Activated naive CD4-positive, alpha-beta T cell treated with anti-CD3 and anti-CD28 coated beads, Interleukin-2, amount 10 ng/mL, durations not matched to agents 7 days and 5 days (primary cell): ENCODE measurements at places on chromosomes 3 and 15.

DNA sequence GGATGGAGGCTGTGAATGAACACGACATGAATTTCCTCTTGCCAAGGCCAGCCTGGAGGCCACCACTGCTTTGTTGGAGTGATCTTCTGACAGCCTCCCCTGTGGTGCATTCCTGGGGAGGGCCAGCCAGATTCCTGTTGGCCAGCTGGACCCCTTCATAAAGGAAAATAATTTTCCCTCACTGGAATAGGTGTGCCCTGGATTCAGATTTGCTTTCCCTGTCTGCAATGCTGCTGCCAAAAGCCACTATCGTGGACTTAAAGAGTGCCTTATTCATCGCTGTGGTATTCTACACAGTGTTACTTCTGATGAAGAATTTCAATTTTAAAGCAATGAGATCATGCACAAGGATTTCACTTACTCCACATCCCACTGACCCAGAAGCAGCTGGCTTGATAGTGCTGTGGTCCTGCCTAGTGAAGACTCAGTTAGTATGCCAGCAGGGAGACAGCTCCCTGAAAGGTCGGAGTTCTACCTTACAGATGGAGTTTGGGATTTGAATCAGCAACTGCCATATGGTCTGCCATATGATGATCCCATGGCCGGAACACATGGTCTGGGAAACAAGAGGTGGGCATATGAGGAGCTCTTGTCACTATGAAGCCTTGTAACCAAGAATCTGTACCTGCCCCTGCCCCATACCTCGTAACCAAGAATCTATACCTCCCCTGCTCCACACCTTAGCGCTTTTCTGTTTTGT, 145.2 kb downstream of the KLF13 start:
- H3K4me3 ChIP-seq = no peak overlapping the region
- H3K4me1 ChIP-seq = peaks cover 47% of the 10 kb centered on the region
- peaks cover 15% of the 10 kb centered on the region for H3K36me3 ChIP-seq
- H3K27ac ChIP-seq = peak overlapping the region; percentile 91
- peaks cover 6% of the 10 kb centered on the region for H3K27me3 ChIP-seq

DNA sequence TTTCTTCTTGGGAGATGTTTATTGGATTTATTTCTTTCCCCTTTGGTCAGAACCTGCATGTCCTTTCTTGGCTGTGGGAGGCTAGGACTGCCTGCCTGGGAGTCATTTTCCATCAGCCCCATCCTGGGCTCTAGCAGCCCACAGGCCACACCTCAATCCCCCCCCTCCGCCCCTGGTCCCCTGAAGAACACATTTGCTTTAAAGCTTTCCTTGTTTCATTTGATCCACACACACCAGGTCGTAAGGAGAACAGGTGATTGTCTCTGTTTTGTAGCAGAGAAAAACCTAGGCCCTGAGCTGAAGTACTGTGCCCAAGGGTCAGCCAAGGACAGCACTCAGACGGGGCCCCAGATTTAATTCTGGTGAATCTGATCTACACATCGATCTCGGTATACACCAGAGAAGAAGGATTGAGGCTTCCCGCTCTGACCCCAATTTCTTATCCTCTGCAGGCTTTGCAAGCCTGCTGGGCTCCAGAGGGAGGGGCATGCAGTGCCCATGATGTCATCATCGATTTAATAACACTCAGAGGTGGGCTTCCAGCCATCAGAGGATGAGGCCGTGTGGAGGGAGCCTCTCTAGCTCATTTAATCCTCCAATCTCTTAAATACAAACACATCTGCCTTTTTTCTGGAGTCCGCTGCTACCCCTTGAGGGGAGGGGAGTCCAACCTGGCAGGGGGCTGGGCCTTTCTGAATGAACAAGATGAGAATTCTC, 1.7 kb upstream of the CLN6 start:
- H3K27ac ChIP-seq = no peak overlapping the region
- H3K4me1 ChIP-seq = peaks cover 35% of the 10 kb centered on the region
- peaks cover 6% of the 10 kb centered on the region for H3K36me3 ChIP-seq
- DNase-seq = no peak
- peak overlapping the region; percentile 35 for H3K4me3 ChIP-seq

DNA sequence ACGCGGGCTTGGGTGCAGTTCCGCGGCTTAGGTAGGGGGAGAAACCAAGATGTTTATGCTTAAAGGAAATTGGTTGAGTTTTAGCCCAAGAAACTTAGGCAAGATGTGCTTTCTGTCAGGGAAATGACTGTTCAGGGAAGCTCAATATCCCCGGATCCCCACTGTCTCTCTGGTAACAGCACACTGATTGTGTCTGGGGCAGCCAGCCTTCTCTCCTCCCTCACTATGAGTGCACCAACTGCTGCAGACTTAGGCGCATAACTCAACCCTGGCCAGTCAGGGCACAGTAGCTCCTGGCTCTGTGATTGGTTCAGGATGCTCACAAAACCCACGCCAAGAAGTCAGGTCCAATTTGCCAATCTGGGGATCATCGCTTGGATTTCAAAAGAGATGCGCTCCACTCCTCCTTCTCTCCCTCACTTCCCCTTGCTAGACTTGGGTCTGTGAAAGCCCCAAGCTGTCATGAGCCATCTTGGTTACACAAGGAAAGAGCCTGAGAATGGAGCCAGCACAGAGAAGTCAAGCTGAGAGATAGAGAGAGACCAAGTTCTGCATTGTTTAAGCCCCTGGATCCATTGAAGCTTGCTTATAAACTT, 42.5 kb upstream of the CACNA2D3 start:
- H3K4me3 ChIP-seq = no peak overlapping the region
- H3K4me1 ChIP-seq = no peaks in the 10 kb centered on the region
- no peak for DNase-seq
- no peaks in the 10 kb centered on the region for H3K36me3 ChIP-seq

- no peak overlapping the region for H3K4me3 ChIP-seq
- no peaks in the 10 kb centered on the region for H3K27me3 ChIP-seq
- DNase-seq = no peak
- H3K36me3 ChIP-seq = peaks cover 22% of the 10 kb centered on the region
- H3K4me1 ChIP-seq = peaks cover 39% of the 10 kb centered on the region
Observed at GRCh38 chr15:68224108-68224507, 5.4 kb downstream of the CLN6 start.

- peaks cover 3% of the 10 kb centered on the region for H3K4me1 ChIP-seq
- H3K27me3 ChIP-seq = no peaks in the 10 kb centered on the region
- peaks cover 8% of the 10 kb centered on the region for H3K36me3 ChIP-seq
- H3K4me3 ChIP-seq = no peak overlapping the region
Observed at GRCh38 chr15:58684036-58684710, 65.3 kb downstream of the ADAM10 start.

DNA sequence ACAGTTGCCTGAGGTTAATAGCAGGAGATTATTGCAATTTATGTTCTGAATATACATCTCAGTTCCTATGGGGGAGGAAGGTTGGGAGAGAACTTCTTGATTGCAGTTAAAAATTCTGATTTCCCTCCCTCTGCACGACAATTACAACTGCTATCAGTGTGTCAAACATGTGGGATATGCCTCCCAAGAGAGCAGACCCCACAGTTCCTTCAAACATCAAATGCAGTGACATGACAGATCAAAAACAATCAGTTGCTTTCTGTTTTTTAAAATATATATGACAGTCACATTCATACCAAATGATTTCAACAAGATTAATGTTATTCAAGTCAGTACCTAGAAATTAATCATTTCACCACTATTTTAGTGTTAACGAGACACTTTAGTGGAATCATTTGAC, 639.0 kb downstream of the EDEM1 start:
- H3K4me3 ChIP-seq = no peak overlapping the region
- DNase-seq = no peak
- H3K4me1 ChIP-seq = no peaks in the 10 kb centered on the region
- H3K36me3 ChIP-seq = no peaks in the 10 kb centered on the region
- H3K27me3 ChIP-seq = no peaks in the 10 kb centered on the region

- H3K36me3 ChIP-seq = peaks cover 27% of the 10 kb centered on the region
- H3K4me1 ChIP-seq = no peaks in the 10 kb centered on the region
- H3K27me3 ChIP-seq = no peaks in the 10 kb centered on the region
Observed at GRCh38 chr3:52471371-52472238, 16.2 kb downstream of the NISCH start.

DNA sequence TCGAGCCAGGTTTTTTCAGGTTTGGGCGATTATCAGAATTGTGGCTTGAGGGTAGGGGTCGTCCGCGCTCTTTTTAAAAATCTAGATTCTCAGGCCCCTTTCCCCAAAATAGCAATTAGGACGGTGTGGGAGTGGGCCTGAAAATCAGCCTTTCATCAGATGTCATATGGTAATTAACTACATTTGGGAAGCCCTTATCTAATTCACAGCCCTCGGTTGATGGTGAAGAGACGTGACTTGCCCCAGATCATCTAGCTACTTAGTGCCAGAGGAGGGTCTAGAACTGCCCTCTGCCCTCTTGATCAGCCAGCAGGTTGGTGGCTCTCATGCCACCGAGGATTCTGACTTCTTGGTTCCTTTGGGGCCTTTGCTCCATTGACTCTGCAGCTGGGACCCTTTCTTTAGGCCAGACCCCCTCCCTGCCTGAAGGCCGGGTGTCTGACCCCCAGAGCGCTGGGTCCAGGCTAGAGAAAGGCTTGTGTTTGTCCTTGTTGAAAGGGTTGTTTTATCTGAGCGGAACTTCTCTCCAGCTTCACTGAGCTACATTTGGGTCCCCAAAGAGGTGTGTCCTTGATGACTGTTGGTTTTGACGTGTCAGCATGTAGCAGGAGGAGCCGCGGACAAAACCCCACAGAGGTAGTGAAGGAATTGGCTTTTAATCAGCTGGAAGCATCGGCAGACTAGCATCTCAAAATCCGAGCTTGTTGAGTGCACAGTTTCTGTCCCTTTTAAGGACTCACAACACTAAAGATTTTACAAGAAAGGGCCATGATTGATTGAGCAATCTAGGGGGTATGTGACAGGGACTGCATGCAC, 857 bp downstream of the AEN start:
- H3K4me3 ChIP-seq = peak overlapping the region; percentile 91
- H3K4me1 ChIP-seq = peaks cover 58% of the 10 kb centered on the region
- peaks cover 4% of the 10 kb centered on the region for H3K27me3 ChIP-seq
- peak overlapping the region; percentile 95 for H3K27ac ChIP-seq
- DNase-seq = peak; percentile 71
- peaks cover 29% of the 10 kb centered on the region for H3K36me3 ChIP-seq

- no peak overlapping the region for H3K4me3 ChIP-seq
- H3K36me3 ChIP-seq = no peaks in the 10 kb centered on the region
- no peak for DNase-seq
- no peak overlapping the region for H3K27ac ChIP-seq
Observed at GRCh38 chr3:147945968-147946519, 536.9 kb downstream of the ZIC1 start.

GRCh38 chr3:81581966-81582599, 179.4 kb downstream of the GBE1 start:
- H3K36me3 ChIP-seq = no peaks in the 10 kb centered on the region
- no peak overlapping the region for H3K27ac ChIP-seq
- H3K4me1 ChIP-seq = no peaks in the 10 kb centered on the region
- peak; percentile 39 for DNase-seq
- no peaks in the 10 kb centered on the region for H3K27me3 ChIP-seq

GRCh38 chr15:92610101-92610520, 45.5 kb downstream of the FAM174B start:
- H3K36me3 ChIP-seq = no peaks in the 10 kb centered on the region
- no peak overlapping the region for H3K4me3 ChIP-seq
- H3K27ac ChIP-seq = no peak overlapping the region
- peaks cover 3% of the 10 kb centered on the region for H3K4me1 ChIP-seq
- peaks cover 14% of the 10 kb centered on the region for H3K27me3 ChIP-seq
- no peak for DNase-seq

DNA sequence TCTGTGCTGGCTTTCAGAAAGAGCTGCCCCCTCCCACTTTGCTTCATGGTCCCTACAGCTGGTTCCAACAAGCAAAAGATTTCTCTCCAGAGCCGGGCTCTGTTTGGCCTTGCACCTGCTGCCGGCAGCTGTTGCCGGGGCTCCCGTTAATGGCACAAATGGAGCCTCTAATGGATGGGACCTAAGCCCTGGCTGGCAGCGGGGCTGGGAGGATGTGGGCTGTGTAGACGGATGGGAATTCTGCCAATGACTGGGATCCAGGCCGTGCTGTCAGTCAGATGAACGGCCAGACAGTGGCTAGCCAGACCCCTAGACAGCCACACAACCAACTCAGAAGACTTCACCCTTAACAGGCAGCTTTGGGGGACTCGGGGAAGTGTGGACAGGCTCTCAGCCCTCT, 88.0 kb downstream of the RPLP1 start:
- no peaks in the 10 kb centered on the region for H3K36me3 ChIP-seq
- no peak overlapping the region for H3K27ac ChIP-seq
- H3K4me3 ChIP-seq = no peak overlapping the region
- no peaks in the 10 kb centered on the region for H3K4me1 ChIP-seq
- H3K27me3 ChIP-seq = peaks cover 25% of the 10 kb centered on the region
- no peak for DNase-seq

DNA sequence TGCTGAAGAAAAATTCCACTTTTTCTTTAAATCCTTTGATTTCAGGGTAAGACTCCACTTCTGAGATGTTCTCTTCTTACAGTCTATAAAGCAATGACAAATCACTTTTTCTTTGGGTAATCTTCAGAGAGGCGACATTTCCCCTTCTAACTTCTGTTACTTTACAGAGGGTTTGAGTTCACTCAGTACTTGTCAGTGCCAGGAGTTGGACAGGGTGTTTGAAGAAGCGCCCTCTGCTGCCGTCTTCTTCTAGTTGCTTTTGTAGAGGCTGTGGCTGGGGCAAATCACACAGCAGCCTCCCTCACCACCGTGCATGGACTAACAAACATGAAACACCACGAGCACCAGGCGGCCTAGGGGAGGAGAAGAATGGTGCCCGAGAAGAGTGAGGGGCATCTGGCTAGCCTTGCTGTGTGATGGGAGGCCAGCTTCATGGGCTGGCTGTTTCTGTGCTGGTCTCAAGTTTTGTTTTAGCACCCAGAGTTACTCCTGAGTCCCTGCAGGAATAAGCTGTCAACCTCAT, at the start of gene CD80:
TSS of gene CD80 (minus strand) at position 174 of the 523 bp plus-strand sequence. CDS start 1,886 bp downstream, outside the sequence.
- peak within 1 kb of the TSS; percentile 81 for H3K27ac ChIP-seq
- H3K4me1 ChIP-seq = peaks cover 64% of the 10 kb centered on the region
- DNase-seq = peak; percentile 84
- H3K4me3 ChIP-seq = peak within 1 kb of the TSS; percentile 70
- H3K27me3 ChIP-seq = peaks cover 6% of the 10 kb centered on the region

DNA sequence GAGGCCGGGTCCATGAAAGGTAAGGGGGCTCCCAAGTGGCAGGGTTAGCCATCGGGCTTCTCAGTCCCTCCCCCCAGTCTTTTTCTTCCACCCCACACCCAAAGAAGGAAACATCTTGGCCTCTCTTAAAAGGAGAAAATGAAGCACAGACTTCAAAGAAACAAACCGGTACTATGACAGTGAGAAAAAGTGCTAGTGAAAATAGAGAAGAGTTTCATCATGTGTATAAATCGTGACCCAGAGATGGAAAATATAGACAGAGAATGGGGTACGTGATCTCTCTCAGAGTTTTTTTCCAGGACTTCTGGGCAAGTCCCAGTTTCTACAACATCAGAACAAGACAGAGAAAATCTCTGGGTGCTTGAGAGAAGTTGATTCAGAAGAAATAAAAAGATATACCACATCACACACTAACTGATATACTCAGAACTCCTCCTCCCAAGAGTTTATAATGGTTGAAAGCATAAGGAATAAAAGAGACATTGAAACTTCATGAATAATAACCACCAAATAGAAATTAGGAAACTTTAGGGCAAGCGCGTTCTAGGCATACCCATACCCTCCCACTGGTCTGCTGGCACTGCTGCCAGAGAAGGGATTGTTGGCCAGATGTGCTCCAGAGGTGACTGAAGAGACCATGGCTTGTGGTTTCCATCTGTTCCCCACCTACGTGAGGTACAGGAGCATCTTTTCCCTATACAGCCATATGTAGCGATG, 318.9 kb upstream of the CHRM5 start:
- H3K4me3 ChIP-seq = no peak overlapping the region
- DNase-seq = no peak
- H3K4me1 ChIP-seq = no peaks in the 10 kb centered on the region
- H3K27me3 ChIP-seq = no peaks in the 10 kb centered on the region
- no peaks in the 10 kb centered on the region for H3K36me3 ChIP-seq

GRCh38 chr3:30347679-30348216, 258.7 kb upstream of the TGFBR2 start:
- H3K27me3 ChIP-seq = peaks cover 8% of the 10 kb centered on the region
- DNase-seq = peak; percentile 58
- no peak overlapping the region for H3K4me3 ChIP-seq
- peak overlapping the region; percentile 83 for H3K27ac ChIP-seq
- H3K4me1 ChIP-seq = peaks cover 69% of the 10 kb centered on the region
